ENCODE measurements at places on chromosomes 12 and 14. TPM values are rescaled to one million over a fixed set of nuclear protein-coding genes. Genes with fewer than 3 reads are reported as not detected.

DNA sequence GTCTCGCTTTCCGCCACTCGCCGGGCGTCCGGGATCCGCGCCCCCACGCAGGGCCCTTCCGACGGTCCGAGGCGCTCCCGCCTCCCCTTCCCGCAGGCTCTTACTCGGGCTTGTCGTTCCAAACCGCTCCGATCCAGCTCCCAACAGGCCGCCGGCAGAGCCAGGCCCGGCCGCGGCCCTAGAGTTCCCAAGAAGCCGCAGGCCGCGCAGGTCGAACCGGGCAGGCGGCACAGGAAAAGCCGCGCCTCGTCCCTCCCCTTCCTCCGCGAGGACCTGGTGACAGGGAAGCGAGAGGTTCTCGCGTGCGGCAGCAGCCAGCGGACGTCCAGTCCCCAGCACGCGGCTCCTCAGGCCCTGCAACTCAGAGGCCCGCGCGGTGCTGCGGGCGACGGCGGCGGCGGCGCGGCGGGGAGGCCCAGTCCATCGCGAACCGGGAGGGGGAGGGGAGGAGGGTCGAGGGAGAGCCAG is 272 bp downstream of the HECTD1 start:
- peak overlapping the region; percentile 95 for H3K27ac ChIP-seq
- no peaks in the 10 kb centered on the region for H3K27me3 ChIP-seq
- peak overlapping the region; percentile 75 for H3K4me3 ChIP-seq
- H3K36me3 ChIP-seq = peaks cover 15% of the 10 kb centered on the region
- H3K4me1 ChIP-seq = peaks cover 40% of the 10 kb centered on the region
- DNase-seq = no peak

DNA sequence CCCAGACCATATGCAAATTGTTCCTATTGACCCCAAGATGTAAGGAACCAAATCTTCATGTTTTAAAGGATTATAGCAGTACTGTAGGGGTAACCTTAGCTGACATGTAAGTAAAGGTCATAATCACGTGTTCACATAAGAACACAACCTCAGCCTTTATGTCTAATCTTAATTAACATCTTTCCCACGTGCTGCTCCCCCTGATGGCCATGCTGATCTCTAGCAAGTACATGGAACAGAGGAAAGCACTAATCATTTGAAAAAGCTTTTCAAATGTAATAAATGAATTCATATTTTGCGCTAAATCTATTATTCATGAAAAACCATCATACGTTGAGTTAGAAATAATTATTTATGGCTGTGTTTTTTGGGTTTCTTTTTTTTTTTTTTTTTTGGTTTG is 30.5 kb upstream of the ITPR2 start:
- no peak overlapping the region for H3K27ac ChIP-seq
- H3K4me3 ChIP-seq = no peak overlapping the region
- no peaks in the 10 kb centered on the region for H3K36me3 ChIP-seq
- no peaks in the 10 kb centered on the region for H3K27me3 ChIP-seq
- no peaks in the 10 kb centered on the region for H3K4me1 ChIP-seq
- DNase-seq = no peak

- H3K27ac ChIP-seq = no peak overlapping the region
- H3K36me3 ChIP-seq = no peaks in the 10 kb centered on the region
- no peaks in the 10 kb centered on the region for H3K4me1 ChIP-seq
- DNase-seq = no peak
- no peak overlapping the region for H3K4me3 ChIP-seq
Measured at GRCh38 chr12:5556033-5556614, 124.2 kb downstream of the NTF3 start.

GRCh38 chr14:91405724-91406435 is 11.7 kb downstream of the CCDC88C start:
- no peak for DNase-seq
- peaks cover 99% of the 10 kb centered on the region for H3K4me1 ChIP-seq
- no peaks in the 10 kb centered on the region for H3K27me3 ChIP-seq
- H3K36me3 ChIP-seq = peaks cover 53% of the 10 kb centered on the region

DNA sequence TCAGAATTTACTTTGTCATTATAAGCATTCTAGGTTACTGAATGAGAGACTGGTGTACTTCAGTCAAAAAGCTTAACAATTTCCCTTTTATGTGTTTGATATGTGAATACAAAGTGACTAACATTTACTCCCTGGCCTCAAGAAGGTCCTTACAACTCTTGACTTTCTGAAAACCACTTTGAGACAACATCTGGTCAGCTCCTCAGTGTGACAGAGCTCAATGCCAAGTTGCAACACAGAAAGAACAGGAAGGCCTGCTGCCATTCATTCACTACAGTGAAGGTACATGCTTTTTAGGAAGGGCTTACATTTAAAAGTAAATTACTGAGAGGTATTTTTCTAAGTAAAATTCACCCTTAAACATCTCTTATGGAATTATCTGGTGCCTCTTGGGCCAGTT is 2.3 kb upstream of the NAA30 start:
- H3K36me3 ChIP-seq = no peaks in the 10 kb centered on the region
- no peaks in the 10 kb centered on the region for H3K27me3 ChIP-seq
- DNase-seq = no peak

RPGRIP1 gene
- not detected for total RNA-seq

- H3K27me3 ChIP-seq = no peaks in the 10 kb centered on the region
- no peak for DNase-seq
- no peak overlapping the region for H3K4me3 ChIP-seq
- no peaks in the 10 kb centered on the region for H3K36me3 ChIP-seq
Measured at GRCh38 chr12:29574500-29574899, 77.0 kb upstream of the OVCH1 start.

DNA sequence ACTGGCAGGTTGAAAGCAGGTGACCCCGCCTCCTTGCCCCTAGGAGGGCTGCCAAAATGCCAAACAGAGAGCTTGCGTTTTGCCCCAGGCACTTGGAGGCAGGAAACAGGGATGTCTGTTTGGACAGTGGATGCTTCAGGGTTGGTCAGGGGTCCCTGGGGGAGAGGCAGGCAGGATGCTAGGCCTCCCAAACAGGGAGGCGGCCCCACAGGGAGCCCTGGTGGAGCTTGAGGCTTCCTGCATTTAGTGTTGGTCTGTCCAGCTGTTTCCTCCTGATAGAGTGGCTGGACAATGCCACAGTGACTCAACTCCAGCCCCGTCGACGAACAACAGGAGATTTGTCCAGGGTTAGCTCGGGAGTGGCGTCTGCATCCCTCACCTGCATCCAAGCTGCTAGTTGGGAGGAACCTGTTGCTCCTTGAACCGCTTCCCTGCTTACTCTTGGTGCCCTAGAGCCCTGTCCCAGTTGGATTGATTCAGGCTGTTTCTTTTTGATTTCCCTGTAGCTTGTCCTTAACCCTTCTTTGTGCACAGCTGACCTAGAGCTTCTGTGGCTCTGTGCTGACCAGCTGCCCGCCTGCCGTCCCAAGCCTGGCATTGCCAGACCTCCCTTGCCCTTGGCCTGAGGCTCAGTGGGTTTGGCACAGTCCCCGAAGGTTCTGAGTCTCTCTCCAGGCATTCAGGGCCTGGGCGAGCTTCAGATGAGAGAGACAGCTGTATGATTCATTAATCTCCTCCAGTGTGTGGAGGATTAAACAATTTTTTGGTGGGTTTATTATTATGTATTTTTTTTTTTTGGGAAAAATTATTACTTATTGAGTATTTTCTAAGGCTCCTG is 45.9 kb downstream of the TSPAN9 start:
- H3K27me3 ChIP-seq = no peaks in the 10 kb centered on the region
- H3K36me3 ChIP-seq = no peaks in the 10 kb centered on the region

DNA sequence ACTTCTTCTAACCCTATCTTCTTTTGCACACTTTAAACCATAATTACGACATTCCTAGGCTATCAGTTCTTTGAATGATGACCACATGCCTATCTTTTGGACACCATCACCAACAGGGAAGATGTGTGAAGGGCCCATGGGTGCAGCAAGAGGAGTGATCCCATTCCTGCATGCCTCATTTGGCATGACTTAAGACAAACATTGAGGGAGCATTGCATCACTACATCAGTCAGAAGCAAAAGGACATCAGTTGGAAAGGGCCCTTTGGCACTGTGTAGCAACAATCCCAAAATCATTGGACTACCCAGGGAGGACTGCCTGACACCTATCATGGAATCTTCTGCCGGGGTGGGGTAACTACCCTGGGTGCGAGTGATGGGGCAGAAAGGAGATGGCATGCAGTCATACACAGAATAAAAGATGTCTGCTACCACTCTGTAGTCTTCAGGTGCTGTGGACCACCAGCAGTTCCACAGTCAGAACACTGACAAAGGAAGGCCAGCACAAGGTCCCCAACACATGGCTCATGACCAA is 10.7 kb upstream of the TMBIM6 start:
- H3K27ac ChIP-seq = no peak overlapping the region
- no peaks in the 10 kb centered on the region for H3K27me3 ChIP-seq
- H3K4me1 ChIP-seq = no peaks in the 10 kb centered on the region
- H3K4me3 ChIP-seq = no peak overlapping the region
- no peaks in the 10 kb centered on the region for H3K36me3 ChIP-seq
